ENCODE measurements at places on chromosomes 2 and 18.
A peak's percentile ranks its signal among the peaks of the same experiment; 100 is the strongest.

DNA sequence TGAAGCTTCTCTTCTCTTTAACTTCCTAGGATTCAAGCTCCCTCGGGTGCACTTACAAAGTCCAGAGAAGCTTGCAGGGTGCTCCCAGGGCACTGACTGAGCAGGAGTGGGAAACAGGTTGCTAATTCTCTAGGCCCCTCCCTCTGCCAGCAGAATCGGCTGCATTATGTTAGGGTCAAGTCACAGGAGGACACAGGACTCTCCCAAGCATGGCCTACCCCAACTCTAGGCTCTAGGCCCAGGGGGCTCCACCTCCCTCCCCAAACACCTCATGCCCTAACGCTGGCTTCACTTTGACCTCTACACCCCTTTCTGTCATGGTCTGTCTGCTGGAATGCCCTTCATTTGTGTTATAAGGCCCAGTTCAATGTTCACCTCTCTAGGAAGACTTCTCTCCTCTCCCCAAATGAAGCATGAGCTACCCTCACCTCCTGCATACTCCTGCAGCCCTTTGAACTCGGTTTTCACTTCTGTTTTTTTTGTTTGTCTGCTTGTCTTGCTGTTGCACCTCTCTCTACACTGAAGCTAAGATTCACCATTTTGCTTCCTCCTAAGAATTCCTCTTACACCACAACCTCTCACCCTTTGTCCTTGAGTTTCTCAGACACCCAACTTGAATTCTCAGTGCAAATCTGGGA lies 521.8 kb upstream of the ID2 start:
- no peak for DNase-seq

DNA sequence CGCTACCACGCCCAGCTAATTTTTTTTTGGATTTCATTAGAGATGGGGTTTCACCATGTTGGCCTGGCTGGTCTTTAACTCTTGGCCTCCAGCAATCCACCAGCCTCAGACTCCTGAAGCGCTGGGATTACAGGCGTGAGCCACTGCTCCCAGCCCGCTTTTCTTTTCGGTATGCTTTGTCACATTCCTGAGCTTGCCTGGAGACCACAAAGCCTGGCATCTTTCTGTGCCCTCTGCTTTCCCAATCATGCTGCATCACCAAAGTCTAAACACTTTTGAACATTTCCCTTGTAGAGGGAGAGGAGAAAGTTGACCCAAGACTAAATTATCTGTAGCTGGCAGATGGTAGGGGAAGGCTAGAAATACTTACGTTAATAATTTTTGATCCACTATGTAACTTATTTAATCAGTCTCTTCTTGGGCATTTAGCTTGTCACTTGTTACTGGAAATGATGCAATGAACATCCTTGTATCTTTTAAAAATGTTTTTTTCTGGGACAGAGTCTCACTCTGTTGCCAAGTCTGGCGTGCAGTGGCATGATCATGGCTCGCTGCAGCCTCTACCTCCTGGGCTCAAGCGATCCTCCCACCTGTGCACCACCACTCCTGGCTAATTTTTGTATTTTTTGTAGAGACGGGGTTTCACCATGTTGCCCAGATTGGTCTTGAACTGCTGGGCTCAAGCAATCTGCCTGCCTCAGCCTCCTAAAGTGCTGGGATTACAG lies 2.7 kb upstream of the NPC1 start:
- no peak for DNase-seq

GRCh38 chr2:231010201-231010730 lies 14.3 kb downstream of the SPATA3 start:
- DNase-seq = no peak

DNA sequence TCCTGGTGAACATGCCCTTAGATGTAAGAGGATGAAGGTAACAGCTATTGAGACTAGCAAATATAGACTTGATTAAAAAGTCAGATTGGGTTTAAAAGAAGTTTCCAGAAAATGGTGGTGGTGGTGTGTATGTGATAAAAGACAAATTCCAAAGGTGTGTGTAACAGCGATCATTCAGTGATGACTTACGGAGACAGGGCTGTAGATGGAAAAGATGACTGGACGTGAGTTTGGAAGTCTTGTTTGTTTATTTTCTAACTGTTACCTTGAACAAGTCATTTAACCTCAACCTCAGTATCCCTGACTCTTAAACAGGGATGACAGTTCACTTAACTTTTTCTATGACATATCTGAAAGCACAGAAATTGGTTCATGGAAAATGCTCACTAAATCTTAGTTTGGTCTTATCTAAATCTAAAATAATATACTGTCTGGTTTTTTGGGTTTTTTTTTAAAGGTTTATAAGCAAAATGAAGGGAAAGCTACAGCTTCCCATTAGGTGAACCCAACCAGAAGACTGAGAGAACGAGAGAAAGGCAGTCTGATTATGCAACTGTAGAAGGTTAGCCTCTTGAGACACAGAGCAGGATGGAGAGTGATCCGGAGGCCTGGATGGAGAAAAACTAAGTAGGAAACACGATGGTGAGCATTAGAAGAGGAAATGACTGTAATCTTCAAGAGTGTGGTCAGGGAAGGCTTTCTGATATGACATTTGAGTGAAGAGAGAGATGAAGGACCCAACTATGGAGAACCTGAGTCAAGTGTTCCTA lies 71.9 kb downstream of the TCF4 start:
- DNase-seq = no peak

DNA sequence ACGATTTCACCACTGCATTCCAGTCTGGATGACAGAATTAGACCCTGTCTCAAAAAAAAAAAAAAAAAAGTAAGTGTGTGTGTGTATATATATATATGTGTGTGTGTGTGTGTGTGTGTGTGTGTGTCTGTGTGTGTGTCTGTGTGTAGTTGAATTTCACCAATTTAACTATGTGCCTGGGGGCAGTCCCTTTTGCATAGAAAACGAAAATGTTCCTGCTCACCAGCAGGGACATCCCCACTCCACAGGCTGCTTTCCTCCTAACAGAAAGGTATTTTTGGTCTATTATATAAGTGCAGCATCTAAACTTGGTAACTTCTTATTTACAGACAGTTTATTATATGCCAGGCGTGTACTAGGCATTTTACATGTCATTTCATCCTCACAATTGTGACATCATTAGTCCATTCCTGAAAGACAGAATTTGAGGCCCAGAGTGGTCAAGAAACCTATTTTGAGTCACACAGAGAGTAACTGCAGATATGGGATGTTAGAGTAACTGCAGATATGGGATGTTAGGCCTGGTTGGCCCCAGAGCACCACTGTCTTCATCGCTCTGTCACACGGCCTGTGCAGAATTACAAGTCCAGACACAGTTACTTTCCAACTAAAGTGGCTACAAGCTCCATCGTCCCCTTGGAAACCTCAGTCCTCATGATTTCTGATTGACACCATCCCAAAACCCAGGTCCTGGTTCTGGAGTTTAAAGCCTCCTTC lies 9.3 kb upstream of the TTL start:
- DNase-seq = no peak

DNA sequence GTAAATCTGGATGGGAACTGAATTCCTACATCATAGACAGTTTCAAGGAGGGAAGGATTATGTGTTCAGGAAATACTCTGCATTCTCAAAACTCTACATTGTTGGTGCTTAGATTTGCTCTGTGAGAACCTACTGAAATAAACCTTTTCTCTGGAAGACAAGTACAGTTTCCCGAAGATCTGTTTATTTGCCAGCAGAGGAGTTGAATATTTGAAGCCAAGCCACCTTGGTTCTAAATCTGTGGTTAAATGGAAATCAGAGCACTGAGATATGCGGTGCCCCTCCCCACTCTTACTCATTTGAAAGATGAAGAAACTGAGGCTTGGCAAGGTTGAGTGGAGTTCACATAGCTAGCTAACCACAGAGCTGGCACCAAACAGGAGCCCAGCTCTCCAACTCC lies 146.3 kb upstream of the CTAGE1 start:
- no peak for DNase-seq

DNA sequence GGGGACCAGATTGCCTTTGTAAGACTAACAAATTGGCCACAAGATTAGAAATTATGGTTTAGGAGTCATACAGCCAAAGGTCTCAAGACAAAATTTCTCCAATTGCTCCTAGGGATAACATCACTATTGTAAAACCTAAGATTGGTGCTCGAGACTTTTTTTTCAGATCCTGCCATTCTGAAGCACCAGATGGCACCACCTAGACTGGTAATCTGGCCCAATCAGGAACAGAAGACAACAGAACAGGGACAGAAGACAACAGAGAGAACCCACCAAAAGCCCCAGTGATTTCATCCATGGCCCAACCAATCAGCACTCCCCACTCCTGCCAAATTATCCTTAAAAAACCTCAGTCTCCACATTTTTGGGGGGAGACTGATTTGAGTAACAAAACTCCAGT lies 66.8 kb downstream of the LINC00305 start:
- DNase-seq = no peak

- no peak for DNase-seq
Measured at GRCh38 chr2:236616031-236616430, 46.4 kb downstream of the ACKR3 start.

GRCh38 chr18:48992791-48993555 lies 42.2 kb upstream of the SMAD7 start:
- no peak for DNase-seq

- DNase-seq = no peak
Measured at GRCh38 chr2:237096201-237096600, 10.5 kb downstream of the COPS8 start.

DNA sequence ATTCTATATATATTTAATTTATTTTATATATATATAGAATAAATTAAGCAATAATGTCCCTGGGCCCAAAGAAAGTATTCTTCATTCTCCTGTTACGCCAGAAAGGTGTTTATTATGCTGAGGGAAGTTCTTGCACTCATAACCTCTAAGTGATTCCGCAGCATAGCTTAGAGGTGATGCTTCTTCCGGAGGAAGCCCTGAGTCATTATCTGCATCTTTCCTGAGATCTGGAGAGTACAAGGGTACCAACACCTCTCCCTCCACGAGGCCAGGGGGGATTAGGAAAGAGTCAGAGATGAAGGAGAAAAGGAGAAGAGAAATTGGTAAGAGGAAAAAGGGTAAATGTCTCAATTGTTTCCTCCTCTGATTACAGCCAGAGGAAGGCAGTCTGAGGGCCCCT lies 43.1 kb upstream of the RTN4 start:
- DNase-seq = no peak

- peak; percentile 36 for DNase-seq
Measured at GRCh38 chr2:174485788-174486562, 854 bp downstream of the GPR155 start.

DNA sequence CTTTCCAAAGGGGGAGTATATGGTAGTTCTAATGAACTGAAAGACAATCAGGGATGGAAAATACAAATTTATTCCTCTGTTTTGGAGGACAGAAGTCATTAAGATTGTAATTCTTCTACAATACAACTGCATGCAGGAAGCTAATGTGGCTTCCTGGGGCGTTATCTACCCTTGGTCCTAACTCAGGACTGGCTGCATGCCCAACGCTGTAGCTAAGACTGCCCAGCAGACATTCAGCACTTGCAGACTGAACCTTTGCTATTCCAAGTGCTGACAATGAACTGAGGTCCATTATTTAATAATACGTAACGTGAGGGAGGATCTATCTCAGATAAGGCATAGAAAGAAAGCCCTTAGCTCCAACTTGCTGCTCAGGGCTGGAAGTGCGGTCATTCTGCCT lies 53.2 kb downstream of the ZAP70 start:
- DNase-seq = no peak

DNA sequence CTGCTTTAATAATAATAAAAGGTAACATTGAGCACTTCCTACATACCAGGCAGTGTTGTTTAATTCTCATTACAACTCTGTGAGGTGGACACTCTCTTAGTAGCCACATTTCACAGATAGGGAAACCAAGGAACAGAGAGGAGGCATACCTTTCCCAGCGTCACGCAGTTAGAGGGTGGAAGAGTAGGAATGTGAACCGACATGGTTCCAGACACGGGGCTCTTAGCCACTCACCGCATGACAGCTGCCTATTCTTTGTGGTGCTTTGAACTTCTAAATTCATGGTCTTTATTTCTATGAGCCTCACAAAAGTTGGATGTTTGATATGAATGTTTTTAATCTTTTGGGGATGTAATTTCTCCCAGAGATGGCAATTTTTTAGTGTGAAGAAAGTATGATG lies 76.0 kb downstream of the OSBPL6 start:
- DNase-seq = no peak

GRCh38 chr2:12487253-12488004 lies 229.3 kb upstream of the TRIB2 start:
- DNase-seq = no peak

GRCh38 chr2:150625303-150625702 lies 137.8 kb upstream of the RND3 start:
- no peak for DNase-seq

DNA sequence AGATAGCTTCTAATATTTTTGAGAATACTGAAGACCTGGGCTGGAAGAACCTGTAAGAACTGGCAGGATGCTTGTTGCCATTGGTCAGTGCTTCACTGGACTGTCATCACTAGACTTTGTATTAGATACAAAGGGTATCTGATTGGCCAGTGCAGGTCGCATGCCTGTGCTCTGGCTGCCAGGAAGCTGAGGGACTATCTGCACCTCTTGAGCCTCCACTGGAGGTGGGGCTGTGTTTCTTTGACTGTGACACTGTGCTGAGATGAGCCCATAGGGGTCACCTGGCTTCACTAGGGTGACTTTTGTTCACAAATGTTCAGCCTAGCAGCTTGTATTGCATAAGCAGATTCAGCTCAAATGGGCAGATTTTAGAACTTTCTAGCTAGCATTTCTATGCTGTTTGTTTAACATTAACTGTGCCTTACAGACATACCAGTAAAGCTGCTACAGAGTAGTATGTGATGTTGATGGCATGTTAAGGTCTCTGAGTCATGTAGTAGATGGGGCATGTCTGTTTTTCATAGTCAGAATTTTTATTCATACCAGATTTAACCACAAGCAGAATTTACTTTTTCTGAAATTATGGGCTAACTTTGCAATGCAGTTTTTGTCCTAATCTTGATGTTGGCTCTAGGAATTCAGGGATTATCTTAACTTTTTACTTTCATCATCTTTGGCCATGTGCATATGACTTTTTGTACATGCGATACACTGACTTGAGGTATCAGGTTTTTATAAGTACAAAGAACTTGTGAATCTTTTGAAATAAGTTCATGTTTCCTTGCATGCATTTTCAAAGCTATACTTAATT lies 56.1 kb downstream of the RHBDD1 start:
- no peak for DNase-seq

- DNase-seq = no peak
Measured at GRCh38 chr2:196290136-196290535, 118.8 kb upstream of the STK17B start.

DNA sequence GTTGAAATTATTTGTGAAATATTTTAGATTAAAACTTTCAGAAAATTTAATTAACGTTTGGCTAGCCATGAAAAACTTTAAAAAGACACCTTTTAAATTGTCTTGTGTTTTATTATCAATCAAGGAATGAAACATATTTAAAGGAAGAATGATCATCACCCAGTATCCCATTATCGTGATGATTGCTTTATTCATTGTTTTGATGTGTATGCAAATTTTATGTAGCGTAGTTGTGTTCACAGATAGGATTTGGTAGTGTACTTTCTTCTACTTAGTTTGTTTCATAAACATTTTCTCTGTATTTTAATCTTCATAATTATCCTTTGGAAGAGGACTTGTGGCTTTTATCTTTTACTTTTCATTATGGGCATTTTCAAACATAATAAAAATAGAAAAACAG lies 7.8 kb downstream of the GRHL1 start:
- DNase-seq = no peak
